SIG-M5 (cell line): ENCODE measurements at places on chromosomes 16 and 17.

GRCh38 chr16:79707876-79708275, 107.3 kb upstream of the MAF start:
- no peak for DNase-seq

GRCh38 chr17:42424991-42425610, 2.0 kb upstream of the CAVIN1 start:
- no peak for DNase-seq

GRCh38 chr16:11198828-11199227, 57.2 kb downstream of the SOCS1 start:
- DNase-seq = no peak

GRCh38 chr17:8225813-8226535, 15.6 kb upstream of the AURKB start:
- no peak for DNase-seq

GRCh38 chr17:10172241-10172741, 26.1 kb downstream of the GAS7 start:
- DNase-seq = peak; percentile 78
